Stimulated activated CD8-positive, alpha-beta memory T cell treated with anti-CD3 and anti-CD28 coated beads, Interleukin-15, amount 100 ng/mL, for 24 hours (primary cell): ENCODE measurements at places on chromosomes 7 and 10.

GRCh38 chr7:115825456-115826115 lies 205.0 kb downstream of the TFEC start:
- DNase-seq: no peak

DNA sequence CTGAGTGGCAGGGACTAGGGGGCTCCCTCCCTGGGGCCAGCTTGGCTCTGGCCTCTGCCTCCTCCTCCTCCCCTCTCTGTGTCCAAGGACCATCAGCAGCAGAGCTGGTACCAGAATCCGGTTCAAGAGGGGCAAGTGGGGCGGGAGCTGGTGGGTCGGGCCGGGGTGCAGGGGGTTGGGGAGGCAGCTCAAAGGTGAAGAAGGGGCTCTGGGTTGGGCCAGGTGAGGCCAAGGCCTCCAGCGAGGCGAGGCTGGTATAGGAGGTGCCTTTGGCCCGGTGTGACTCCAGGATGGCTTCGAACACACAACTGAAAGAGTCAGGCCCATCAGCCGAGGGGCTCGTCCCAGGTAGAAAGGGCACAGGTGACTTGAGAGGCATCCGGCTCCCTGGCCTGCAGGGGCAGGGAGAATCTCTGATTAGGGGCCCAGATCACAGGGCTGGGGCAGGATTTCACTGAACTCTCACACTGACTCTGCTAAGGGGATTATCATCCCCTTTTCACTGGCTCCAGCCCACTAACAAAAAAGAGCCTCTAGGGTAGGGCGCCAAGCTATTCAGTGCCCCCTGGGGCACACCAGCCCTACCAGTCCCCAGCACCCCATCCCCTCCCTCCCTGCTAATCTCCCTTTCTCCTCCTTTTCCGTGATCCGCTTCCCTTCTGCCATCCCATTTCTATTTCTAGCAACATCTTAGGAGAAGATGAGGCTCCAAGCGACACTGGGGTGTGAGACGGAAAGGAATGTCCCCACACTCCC lies 4.6 kb downstream of the PSD start:
- no peak for DNase-seq

DNA sequence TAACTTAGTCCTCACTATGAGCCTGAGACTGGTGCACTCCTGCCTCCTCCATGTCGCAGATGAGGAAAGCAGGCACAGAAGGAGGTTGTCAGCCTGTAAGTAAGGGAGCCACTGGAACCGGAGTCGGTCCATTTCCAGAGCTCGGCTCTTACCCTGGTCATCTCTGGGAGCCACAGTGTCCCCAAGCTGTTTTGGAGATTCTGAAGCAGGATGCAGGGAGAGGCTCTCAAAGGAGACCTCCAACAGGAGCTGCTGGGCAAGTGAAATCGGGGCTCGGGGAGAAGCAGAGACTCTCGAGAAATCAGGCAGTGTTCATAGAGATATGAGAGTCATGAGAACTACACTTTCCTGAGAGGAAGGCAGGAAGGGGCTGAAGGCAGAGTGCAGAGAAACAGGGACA lies 39.0 kb downstream of the VSTM4 start:
- no peak for DNase-seq

- no peak for DNase-seq
These were observed 90.6 kb downstream of the ARID5B start for GRCh38 chr10:61992059-61992460.

GRCh38 chr10:133359554-133359971 lies 1.7 kb upstream of the FUOM start:
- no peak for DNase-seq

- no peak for DNase-seq
These were observed 1.2 kb downstream of the MARCHF5 start for GRCh38 chr10:92291921-92292845.

DNA sequence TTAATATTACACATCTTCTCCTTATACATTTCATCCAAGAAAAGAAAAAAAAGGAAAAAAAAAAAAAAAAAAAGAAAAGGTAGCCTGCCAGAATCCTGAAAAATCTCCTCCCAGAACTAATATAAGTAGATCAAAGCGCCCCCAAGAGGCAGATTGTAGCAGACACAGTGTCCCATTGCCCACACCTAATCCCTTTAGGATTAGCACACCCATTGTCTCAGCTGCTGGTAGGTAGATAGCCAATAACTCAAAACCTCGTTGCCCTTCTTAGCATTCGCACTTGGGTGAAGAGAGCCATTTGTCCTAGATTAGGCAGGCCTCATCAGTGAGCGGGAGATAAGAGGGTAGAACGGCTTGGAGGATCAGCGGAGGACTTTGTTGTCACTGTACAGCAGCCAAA lies 100.2 kb upstream of the SORCS1 start:
- no peak for DNase-seq

GRCh38 chr7:130275826-130276297 lies 9.2 kb downstream of the CPA2 start:
- DNase-seq: no peak

- no peak for DNase-seq
These were observed 69.9 kb downstream of the CASD1 start for GRCh38 chr7:94579470-94579869.

DNA sequence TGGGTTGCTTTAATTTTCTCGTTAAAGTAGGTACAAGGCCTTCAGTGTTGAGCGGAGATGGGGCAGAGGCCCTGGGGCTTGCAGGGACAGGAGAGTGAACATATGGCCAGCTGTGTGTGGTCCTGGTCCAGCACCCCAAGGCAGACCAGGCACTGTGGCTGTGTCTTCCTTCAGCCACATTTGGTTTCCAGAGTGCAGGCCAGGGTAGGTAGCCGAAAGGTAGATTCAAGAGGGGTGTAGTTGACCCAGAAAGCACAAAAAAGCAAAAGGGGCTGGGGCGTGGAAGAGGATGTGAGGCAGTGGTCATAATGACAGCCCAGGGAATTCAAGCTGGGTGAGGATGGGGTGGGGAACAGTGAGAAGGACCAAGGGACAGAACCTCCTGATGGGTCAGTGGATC lies 21.3 kb upstream of the CHST15 start:
- no peak for DNase-seq

GRCh38 chr7:29748286-29749099 lies 57.8 kb upstream of the WIPF3 start:
- DNase-seq: no peak

DNA sequence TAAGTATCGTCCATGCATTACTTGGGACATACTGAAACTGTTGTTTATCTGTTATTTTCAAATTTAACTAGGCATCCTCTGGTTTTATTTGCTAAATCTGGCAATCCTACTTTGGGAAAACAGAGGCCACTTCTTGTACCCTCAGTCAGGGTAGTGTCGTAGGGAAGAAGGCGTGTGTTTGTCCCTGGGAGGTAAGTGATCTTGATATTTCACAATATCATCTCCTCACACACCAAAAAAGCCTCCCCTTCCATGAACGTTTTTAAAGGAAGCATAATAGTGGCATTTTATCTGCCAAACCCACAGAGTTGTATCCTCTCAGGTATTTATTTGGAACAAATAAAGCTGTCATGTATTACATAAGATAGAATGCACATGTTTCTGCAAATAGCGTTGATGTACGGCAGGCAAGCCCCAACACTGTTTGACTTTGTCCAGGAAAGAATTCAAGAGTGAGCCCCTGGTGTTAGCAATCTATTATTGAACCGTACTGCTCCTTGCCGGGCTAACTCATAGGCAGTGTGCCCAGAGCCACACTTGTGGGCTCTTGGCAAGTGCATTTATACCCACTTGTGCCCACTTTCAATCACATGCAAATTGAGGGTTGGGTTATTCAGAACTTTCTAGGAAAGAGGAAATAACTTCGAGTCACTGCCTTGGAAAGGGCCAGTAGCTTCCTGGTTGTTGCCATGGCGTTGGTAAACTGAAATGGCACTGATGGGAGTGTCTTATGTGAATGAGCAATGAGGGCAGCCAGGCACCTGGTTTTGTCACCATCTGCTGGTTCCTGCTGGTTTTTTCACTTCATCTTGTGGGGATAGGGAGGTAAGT lies 266.0 kb downstream of the USP6NL start:
- no peak for DNase-seq

- DNase-seq: no peak
These were observed 133.7 kb downstream of the ARHGAP22 start for GRCh38 chr10:48470893-48471805.
